ENCODE measurements at places on chromosomes 3 and 15.

- no peak for DNase-seq
Measured at GRCh38 chr3:34212656-34213055, 414.2 kb downstream of the PDCD6IP start.

DNA sequence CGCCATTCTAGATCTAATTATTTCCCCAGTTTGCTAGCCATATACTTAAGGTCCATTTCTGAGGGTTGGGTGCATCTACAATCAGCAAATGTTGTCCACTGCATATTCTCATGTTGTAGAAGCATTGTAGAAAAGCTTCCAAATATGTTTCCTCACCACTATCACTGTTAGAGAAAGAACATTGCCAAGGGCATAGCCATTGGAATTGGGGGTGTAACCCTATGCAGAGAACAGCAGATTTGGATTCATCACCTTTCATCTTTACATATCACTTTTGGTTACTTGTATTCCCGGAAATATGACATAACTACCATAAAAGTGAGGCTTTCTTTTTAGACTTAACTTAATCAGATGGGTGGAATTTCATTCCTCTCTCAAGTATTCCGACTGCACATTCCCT lies 203.6 kb downstream of the LSAMP start:
- DNase-seq = no peak

- no peak for DNase-seq
Measured at GRCh38 chr3:31235062-31235700, 297.5 kb upstream of the STT3B start.

GRCh38 chr3:155712008-155712407 lies 32.9 kb downstream of the PLCH1 start:
- DNase-seq = no peak

DNA sequence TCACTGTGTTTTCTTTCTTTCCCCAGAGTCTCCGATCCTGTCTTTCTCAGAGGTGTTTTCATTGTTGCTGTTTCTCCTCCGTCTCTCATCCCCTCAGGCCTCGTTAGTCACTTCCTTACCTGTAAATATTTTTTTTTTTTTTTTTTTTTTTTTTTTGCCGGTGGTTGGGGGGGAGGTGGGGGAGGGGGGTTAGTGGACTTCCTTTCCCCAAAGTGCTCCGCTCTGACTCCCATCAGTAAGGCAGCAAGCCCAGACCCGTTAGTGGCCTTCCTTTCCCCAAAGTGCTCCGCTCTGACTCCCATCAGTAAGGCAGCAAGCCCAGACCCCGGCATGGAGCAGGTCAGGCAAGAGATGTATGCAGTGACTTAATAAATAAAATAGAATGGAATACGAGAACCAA lies 97.1 kb upstream of the TNFAIP8L3 start:
- no peak for DNase-seq

DNA sequence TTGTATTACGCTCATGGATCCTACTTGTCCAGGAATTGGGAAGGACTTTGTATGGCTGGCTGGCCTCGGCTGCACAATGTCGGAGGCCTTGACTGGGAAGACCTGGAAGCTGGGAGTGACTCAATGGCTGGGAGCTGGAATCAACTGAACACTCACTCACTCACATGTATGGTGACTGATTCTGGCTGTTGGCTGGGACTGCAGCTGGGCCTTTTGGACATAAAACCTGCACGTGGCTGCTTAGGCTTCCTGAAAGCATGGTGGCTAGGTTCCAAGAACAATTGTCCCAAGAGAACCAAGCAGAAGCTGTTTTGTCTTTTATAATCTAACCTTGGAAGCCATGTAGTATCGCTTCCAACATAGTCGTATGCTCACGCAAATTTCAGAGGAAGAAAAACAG lies 38.0 kb upstream of the CMTM8 start:
- no peak for DNase-seq

- DNase-seq = peak; percentile 34
Measured at GRCh38 chr3:190117981-190118380, 2.7 kb downstream of the P3H2 start.

DNA sequence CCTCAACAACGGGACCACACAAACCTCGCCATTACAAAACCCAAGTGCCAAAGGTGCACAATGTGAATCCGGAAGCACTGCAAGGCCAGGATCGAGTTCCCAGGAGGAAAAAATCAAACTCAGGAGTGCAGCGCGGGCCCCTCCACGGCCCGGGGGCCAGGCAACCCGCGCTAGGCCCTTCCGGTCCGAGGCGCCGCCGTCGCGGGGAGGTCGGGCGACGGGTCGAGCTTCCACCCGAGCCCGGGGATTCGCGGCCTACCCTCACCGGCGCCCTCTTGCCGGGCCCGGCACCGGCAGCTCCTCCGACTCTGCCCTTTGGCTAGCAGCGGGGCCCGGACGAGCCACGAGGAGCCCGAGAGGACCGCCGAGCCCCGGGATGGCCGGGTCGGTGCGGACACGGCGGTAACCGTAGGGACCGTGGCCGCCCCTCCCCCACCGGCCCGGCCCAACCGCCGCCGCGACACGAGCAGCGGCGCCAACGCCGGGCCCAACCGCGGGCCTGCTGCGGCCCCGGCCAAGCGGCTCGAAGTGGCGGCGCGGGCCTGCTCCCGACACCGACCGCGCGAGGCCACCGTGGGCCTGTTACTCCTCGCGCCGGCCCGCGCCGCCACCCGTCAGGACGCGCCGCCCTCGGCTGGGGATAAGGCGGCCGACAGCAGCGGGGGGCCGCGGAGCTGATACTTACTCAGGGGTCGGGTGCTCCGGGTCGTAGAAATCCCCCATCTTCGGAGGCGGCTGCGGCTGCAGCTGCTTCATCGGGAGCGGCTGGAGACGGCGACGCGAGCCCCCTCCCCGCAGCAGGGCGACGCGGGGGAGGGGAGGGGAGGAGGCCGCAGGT lies 525 bp downstream of the SETD2 start:
- no peak for DNase-seq

- no peak for DNase-seq
Measured at GRCh38 chr3:24341668-24342067, 153.0 kb downstream of the THRB start.

GRCh38 chr3:124812291-124813265 lies 74.6 kb downstream of the ITGB5 start:
- DNase-seq = peak; percentile 90

DNA sequence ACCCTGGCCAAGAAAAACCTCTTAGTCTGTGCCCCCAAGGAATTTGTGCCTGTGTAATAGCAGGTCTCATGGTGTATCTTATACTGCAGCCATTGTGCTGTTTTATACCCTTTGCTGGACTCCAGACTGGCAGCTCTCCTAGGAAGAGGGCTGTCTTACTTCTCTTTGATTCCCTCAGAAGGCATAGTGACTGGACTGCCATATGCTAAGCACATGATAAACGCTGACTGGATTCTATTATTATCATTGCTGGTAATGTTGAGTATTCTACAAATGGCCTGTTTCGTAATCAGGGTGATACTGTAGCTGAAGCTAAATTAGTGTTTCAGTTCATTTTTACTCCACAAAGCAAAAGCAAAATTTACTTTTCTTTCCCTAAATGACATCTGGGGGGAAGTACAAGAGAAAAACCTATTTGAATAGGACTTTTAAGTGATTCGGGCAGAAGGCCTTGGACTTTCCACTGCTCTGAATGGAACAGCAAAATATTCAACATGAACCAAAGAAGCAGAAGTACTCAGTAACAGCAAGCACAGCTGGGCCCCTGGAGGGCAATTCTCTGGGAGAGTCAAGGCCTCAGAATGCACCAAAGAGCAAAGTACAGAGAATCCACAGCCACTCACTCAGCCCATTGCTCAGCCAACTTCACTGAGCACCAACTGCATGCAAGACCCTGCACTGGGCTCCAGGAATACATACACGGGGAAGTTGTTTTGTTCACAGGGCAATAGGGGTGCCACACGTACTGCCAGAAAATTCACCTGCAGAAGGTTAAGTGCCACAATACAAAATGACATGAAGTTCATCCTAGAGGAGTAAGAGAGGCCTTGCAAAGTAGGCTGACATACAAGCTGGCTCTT lies 7.9 kb upstream of the BCL2A1 start:
- DNase-seq = peak; percentile 60

DNA sequence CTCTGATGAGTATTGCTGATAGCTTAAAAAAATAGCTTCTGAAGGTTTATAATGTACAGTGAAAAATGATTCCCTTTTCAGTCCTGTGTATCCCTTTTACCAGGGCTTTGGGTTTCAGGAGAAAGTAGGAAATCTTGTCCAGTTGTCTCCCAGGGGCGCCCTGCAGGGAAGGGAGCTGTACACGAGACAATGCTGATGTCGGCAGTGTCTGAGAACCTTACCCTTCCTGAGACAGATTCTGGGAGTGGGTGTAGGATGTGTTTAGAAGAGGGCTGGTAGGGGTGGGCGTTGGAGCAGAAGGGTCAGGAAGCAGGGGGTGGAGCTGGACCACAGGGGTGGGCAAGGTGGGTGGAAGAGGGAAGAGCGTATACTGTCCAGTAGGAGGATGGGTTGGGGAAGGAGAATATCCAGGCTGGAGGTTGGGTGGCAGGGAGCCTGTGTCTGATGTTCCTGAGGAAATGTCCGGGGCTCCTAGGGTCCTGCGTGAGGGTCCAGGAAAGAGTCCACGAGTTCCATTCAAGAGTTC lies 5.6 kb downstream of the THPO start:
- no peak for DNase-seq

- DNase-seq = peak; percentile 57
Measured at GRCh38 chr3:9884555-9885165, 4.6 kb upstream of the CIDEC start.

GRCh38 chr3:143998266-143998665 lies 26.6 kb downstream of the DIPK2A start:
- DNase-seq = no peak

DNA sequence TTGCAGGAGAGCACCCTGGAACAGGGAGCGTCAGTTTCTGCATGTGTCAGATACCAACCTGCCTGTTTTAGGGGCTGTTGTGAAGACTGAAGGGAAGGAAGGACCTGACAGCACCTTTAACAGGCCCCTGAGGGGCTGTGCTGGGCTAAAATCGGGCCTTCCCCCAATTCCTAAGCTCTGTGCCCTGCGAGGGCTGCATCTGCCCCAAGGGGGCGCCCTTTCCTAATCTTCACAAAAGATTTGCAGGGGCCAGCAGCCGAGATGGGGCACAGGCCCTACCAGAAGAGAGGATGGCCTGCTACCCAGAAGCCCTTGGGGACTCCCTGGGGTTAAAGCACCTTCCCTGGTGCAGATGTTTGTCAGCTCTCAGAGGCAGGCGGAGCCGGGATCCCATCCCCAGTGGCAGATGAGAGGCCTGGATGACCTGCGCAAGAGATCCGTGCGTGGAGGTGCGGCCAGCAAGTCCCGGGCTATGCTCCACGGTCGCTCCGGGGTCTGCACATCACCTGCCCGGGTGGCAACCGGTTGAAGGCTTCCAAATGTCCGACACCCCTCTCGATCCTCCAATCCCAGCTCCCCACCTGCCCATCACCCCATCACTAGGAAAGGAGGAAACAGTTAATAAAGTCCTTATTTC lies 53.6 kb downstream of the RHCG start:
- DNase-seq = no peak

DNA sequence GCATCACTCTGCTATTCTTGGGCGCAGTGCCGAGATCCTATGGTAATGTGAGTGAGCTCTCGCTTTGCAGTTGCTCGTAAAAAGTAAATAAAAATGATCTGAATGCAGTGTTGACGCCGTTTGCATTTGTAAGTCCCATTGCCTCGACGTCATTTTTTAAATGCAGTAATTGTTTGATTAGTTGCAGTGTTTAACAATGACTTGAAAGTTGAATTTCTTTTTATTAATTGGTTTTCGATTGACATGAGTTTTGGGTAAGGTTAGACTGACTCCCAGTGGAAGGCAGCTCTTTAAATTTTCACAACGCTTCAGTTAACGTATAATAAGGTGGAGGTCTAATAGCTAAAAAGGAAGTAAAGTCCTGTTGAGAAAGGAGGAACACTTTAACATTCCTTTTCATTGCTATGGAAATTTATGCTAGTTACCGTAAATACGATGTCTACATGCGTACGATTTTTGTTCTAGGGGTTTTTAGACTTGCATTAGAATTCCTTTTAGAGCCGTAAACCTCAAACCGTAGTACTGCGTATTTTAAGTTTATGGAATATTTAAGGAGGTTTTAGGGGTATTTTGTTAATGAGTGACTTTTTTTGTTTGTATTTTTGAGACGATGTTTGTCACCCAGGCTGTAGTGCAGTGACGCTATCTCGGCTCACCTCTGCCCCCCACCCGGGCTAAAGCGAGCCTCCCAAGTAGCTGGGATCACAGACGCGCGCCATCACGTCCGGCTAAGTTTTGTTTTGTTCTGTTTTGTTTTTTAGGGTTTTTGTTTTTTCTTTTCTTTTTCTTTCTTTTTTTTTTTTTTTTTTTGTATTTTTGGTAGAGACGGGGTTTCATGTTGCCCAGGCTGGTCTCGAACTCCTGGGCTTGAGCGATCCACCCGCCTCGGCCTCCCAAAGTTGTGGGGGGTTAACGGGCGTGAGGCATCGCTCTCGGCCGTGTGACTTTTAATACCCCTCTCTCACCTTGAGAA lies 1.4 kb downstream of the MORF4L1 start:
- no peak for DNase-seq

GRCh38 chr15:79140846-79141570 lies 50.4 kb upstream of the RASGRF1 start:
- no peak for DNase-seq

DNA sequence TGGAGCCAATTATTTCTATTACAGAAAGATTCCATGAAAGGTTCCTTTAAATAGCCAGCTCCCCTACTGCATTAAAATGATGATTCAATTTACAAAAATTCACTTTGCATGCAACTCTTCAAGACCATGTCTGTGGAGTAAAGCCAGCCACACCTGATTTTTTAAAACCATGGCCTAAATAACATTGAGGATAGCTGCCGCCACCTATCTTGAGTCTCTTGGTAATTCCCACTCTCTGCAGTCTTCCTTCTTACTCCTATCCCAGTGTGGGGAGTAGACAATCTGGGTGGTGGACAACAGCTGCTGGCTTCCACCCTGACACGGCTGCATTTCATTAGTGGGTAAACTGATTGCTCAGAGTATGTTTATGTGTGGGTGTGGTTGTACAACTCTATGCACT lies 10.7 kb downstream of the LRTM1 start:
- peak; percentile 79 for DNase-seq

GRCh38 chr3:171333784-171334464 lies 126.3 kb downstream of the TNIK start:
- DNase-seq = no peak

GRCh38 chr3:33030802-33031201 lies 66.1 kb downstream of the GLB1 start:
- no peak for DNase-seq

DNA sequence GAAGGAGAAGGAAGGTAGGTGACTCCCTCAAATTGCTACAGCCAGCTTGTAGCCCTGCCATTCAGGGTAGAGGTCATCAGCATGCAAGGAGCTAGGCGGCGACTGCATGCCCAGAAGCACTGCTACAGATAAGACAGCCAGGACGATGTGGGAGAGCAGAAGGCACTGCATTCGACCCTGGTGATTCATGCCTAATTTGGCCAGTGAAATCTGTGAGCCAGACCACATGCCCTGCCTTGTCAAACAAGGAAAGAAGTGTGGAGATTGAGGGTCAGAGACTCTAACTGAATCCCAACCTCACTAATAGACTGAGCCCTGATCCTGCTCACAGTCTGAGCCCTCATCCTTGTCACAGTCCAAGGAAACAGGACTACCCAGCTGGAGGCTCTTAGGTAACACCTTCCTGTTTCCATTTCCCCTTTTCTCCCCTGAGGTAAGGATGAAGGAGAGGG lies 86.6 kb downstream of the LINGO1 start:
- DNase-seq = peak; percentile 48

- DNase-seq = no peak
Measured at GRCh38 chr3:126322181-126322967, 34.8 kb downstream of the KLF15 start.

- peak; percentile 8 for DNase-seq
Measured at GRCh38 chr3:132726341-132726823, 4.2 kb upstream of the NPHP3 start.

All from fibroblast of skin of left quadriceps (primary cell).